IMR-90 (cell line): ENCODE measurements at places on chromosomes 1 and 21. TPM values are rescaled to one million over a fixed set of nuclear protein-coding genes. Genes with fewer than 3 reads are reported as not detected.

DNA sequence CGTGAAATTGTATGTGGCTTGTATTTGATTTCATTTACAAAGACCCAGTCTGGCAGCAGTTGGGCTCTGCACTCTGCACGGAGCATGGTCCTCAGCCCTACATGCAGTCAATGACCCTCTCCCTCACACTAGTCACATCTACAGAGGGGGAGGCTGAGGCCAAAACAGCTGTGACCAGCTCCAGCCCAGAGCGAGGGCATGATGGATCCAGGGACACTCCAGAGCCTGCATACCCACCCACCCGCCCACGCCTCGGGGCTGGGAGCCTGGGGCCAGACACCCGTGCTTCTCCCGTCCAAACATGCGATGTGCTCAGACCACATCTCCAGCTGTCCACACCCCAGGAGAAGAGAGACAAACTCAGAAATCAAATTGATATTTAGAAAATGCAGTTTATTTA, 14.0 kb upstream of the PRDM16 start:
- no peak for DNase-seq

DNA sequence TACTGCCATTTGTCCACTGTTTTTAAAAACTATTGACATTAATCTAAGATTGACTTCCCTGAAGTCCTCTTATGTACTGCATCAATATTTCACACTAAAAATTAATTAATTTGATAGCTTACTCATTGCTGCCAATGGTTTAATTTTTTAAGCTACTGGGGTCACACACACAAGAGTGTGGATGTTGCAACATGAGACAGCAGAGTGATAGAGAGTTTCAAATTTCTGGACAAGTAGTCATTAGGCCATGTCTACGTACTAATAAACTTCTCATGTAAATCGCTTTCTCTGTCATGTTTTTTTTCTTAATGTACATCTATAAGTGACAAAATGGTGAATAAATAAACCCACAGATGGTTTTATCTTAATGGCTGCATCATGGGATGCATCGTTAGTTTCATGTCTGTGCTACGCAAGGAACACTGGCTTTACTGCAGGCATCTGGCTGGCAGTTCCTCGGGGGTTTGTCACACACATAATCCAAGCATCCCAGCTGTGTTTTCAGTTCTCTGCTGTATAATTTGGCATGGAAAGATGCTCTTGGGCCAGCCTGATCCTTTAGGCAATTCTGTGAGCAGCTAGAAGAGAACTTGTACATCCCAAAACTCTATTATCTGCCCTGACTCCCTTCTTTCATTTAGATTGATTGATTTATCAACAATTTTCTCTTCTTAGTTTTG, 16.4 kb upstream of the CHODL start:
- DNase-seq: no peak

DNA sequence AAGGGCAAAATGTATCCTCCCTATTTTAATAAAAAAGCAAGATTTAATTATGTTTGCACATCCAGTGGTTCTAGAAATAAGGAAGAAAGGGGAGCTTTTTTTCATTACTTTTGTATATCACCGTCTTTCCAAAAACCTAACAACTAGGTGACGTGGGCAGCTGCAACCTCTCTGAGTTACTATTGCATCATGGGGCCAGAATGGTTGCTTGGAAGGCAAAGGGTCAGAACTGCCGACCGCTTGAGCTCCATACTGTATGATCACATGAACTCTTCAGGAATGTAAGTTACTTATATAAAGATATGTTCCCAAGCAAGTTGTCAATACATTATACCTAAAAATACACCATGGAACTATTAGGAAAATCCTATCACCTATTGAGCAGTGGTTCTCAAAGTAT, 85.6 kb upstream of the HIVEP3 start:
- DNase-seq: no peak

DNA sequence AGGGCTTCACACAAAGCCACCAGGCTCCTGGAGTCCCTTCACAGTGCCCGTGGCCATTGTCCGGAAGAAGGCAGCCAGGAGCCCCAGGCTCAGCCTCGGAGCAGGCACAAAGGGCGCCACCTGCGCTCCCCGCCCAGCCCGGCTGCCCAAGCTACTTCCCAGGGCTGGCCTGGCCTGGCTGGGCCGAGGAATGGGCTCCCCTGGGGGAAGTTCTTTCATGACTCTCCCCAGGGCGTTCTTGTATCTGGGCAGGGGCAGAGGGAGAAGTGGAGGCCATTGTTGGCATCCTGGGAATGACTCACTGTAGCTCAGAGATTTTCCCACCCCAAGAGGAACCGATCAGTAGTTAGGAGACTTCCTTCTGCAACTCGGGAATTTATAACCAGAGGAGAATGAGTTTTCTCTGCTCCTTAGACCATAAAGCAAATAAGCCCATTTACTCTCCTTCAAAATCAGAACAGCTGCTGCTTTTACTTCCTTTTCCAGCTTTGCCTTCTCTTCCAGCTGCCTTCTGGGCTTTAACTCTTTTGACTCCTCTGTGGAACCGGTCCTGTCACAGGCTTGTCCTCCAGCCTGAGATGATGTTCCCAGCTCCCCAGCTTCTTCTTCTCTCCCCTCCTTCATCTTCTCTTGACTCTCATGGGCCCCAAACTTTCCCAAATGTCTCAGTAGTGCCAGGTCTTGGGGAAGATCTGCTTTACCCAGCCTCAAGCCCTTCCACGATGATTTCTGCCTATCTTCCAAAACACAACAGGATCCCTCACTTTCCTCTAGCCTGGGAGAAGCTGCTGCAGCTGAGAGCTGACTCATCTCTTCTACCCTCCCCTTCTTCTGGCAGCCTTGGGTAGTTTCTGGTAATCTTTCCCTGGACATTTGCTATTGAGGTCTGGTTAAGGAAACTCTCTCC, 118.7 kb upstream of the CD34 start:
- DNase-seq: peak; percentile 74

DNA sequence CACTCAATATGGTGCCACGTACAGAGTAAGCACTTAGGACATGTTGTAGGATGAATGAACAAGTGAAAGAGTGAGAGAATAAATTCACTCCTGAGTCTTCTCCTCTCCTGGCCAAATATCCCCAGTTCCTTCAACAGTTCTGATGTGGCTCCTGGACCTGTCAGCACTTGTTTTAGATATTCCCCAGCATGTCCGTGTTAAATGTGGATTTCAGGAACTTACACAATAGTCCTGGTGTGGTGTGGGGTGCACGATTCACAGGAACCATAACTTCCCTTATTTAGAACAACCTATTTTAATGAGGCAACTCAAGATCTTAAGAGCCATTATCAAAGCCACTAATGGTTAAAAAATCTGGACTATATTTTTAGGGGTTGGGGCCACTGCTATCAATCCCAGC, 39.0 kb upstream of the MYSM1 start:
- no peak for DNase-seq

DNA sequence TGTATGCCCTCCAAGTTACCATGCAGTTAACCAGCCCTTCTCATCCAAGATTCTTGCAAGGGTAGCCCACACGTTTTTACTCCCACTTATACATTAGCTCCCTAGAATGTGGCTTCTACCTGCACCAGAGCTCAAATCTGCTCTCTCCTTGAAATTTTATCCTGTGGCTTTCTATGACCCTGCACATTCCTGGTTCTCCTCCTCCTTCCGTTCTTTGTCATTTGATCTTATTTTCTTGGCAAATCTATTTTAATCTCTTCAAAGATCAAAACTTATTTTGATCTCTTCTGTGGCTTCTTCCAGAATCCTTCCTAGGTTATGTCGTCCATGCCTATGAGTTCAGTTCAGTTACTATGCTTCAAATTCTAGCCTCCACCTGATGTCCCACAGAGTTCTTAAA, 115.6 kb upstream of the GUCA2B start:
- DNase-seq: no peak

GRCh38 chr1:59486615-59487014, 189.7 kb downstream of the FGGY start:
- peak; percentile 16 for DNase-seq

DNA sequence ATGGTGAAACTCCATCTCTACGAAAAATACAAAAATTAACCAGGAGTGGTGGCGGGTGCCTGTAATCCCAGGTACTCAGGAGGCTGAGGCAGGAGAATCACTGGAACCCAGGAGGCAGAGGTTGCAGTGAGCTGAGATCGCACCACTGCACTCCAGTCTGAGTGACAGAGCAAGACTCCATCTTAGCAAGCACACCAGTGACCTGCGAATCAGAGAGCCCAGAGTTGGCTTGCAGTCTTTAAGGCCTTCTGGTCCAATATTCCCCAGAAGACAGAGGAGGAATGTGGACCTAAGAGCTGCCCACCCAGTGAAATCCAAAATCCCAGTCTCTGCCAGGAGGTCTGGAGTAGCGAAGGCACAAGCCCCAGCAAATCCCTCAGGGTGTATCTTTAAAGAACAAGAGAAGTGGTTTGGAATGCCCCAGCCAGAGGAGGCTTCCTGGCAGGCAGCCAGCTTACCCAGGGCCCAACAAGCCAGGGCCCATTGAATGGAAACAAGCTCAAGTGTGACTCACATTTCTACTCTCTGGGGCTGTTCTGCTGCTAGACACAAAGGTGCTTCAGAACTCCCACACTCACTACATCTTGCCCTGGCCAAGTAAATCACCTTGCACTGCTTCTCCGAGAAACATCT, 23.9 kb downstream of the GPR161 start:
- peak; percentile 81 for DNase-seq

The KCNA3 gene
- total RNA-seq: under 0.01 TPM in 2 replicates

The ELF3 gene
- under 0.01 TPM in 1 of 2 replicates, not detected in the other for total RNA-seq

DNA sequence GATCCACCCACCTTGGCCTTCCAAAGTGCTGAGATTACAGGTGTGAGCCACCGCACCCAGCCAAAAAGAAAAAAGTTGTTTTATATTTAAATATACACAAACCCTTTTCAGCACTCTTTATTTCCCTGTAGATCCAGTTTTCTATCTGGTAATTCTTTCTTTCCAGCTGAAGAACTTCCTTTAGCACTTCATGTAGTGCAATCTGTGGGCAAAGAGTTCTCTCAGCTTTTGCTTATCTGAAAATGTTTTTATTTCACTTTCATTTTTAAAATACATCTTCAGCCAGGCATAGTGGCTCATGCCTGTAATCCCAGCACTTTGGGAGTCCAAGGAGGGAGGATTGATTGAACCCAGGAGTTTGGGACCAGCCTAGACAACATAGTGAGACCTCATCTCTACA, 28.5 kb upstream of the HYI start:
- DNase-seq: no peak

- DNase-seq: no peak
Measured at GRCh38 chr1:204578867-204579664, 62.9 kb downstream of the MDM4 start.

GRCh38 chr1:83026745-83027144, 972.2 kb downstream of the TTLL7 start:
- DNase-seq: no peak

The COL9A2 gene
- total RNA-seq: 0.56 and 0.90 TPM in 2 replicates

The TAS1R3 gene
- total RNA-seq: under 0.01 TPM in 1 of 2 replicates, not detected in the other

GRCh38 chr1:182588500-182589396, at the start of gene RNASEL:
Gene RNASEL, minus strand, starts transcription at chr1:182589256. Its CDS starts 2,450 bp downstream, at chr1:182586806.
- peak; percentile 77 for DNase-seq

- DNase-seq: no peak
Measured at GRCh38 chr21:40176724-40177123, 309.5 kb downstream of the PCP4 start.

The ATXN7L2 gene
- total RNA-seq: 1.3 and 1.7 TPM in 2 replicates

The PLA2G2D gene
- total RNA-seq: not detected in 2 replicates

DNA sequence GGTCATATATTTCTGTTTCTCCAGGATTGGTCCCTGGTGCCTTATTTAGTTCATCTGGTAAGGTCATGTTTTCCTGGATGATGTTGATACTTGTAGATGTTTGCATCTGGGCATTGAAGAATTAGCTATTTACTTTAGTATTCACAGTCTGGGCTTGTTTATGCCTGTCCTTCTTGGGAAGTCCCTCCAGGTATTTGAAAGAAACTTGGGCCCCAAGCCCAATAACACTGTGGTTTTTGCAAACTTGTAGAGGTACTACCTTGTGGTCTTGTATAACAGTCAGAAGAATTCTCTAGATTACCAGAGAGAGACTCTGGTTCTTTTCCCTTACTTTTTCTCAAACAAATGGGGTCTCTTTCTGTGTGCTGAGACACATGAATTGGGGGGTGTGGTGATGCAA, 251.4 kb upstream of the B3GALT2 start:
- no peak for DNase-seq

The SDC3 gene
- 13.1 and 14.2 TPM in 2 replicates for total RNA-seq

The CRP gene
- not detected in 2 replicates for total RNA-seq

The NR1I3 gene
- not detected in 2 replicates for total RNA-seq

DNA sequence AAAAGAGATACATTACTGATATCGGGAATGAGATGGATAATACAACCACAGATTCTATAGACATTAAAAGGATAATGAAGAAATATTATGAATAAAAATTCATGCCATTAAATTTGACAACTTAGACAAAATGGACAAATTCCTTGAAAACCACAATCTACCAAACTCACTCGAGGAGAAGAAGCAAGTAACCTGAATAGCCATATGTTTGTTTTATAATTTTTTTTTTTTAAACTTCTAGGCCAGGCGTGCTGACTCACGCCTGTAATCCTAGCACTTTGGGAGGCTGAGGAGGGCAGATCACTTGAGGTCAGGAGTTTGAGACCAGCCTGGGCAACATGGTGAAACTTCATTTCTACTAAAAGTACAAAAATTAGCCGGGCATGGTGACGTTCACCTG, 327.9 kb downstream of the VAV3 start:
- no peak for DNase-seq

DNA sequence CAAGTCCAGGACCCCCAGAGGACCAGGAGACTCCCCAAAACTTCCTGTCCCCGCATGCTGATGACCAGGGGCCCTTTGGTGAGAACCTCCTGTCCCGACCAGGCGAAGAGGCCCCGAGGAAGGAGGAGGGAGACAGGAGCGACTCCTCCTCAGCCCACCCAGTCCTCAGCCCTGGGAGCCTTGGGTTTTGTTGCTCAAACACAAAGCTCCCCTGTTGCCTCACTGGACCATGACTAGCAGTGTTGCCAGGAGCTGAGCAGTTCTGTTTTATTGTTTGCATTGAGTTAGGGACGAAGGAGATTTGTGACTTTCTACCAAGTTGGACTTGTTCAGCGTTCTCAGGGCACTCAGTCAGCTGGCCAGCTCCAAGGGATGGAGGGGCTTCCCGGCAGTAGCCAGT, 10.0 kb downstream of the UMODL1 start:
- DNase-seq: no peak

DNA sequence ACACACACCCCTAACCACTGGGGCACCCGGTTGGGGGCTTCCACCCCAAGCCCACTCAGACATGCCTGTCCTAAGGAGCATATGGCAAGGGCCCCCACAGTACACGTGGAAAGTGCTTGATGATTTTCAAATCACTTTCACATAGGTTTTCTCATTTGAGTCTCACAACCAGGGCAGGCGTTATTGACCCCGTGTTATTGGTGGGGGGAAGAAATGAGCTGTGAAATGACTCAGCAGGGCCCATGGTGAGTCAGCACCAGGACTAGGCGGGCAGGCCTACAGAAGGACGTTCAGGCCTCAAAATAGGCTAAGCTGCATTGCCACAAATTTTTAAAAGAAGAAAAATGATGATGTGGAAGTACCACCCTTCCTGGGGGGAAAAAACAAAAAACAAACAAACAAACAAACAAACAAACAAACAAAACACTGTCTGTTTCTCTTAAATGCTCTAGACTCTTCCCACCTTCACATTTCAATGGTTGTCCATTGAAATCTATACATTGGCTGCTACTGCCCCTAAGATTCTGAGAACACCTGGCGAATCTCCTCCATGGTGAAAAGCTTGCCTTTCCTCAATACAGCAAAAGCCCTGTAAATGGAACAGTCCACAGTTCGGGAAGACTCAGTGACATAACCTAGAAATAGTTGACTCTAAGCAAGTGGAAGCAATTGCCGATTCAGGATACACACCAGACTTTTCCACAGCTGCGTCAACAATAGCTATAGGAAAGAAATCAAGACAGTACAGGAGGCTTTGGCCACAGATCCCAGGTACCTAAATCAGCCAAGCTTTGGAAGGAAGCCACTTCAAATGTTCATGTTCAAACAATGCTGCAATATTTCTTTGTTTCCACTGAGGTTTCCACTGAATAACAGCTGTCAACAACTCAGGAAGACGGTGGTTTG, 234.7 kb downstream of the TOMM20 start:
- DNase-seq: peak; percentile 80
